ENCODE measurements at places on chromosomes 5 and 9. TPM values are rescaled to one million over a fixed set of nuclear protein-coding genes. Genes with fewer than 3 reads are reported as not detected.

DNA sequence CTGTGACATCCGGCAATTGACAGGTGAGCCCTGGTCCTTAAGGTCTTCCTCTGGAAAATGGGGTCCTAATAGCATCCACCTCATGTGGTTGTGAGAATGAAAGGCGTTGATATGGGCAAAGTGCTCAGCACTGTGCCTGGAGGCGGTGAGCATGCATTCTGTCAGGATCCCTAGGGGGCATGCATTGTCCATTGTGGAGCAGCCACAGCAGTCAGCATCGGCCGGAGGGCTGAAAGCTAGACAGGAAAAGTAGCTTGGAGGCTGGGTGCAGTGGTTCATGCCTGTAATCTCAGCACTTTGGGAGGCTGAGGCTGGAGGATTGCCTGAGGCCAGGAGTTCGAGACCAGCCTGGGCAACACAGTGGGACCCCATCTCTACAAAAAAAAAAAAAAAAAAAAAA, 122.2 kb downstream of the LHX2 start:
- DNase-seq, result no peak

The PCDHGC5 gene
- 1.5 TPM for polyA plus RNA-seq

DNA sequence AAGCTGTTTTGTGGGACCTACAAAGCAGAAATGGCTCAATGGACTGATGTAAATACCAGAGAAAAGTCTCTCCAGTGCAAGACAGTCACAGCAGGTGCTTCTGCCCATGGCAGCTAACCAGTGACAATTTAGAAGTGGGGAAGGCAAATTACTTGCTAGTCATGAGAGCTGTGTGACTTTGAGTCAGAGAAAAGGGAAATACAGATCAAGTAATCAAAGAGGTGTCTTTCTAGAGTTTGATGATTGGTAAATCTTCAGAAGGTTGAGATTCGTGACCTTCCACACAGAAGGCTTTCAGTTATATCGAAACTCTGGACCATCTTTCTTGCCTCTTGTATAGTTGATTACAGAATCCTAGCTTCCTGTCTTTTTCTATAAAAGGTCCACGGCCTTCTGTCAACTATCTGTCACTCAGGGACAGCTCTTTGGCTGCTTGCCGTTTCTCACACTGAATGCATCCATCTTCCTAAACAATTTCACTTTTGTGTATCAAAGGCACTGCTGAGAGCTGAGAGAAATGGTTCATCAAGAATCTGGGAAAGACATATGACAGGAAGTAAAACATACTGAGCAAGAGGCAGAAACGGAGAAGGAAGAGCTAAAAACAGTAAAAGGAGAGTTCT, 993.9 kb upstream of the ACO1 start:
- DNase-seq, result no peak

The NUTM2F gene
- not detected for polyA plus RNA-seq

DNA sequence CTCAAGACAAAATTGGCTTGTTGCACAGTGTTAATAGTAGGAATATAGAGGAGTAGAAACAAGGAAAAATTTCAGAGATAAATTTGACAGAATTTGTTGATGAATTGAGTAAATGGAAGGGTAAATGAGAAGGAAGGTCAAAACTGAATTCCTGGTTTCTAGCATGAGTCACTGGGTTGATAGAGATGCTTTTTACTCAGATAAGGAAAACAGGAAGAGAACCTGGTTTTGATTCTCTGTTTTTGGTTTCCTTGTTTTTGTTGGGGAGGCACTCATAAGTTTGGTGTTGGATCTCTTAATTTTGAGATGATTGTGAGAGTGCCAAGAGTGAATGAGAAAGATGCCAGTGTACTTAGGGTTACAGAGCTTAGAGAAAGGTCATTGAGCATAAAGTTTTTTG, 7.1 kb downstream of the LRRC70 start:
- no peak for DNase-seq
